ENCODE measurements at places on chromosomes 5 and 9. TPM values are rescaled to one million over a fixed set of nuclear protein-coding genes. Genes with fewer than 3 reads are reported as not detected.

Gene SLC25A2
- not detected for total RNA-seq

Gene SPATA31E1
- total RNA-seq = 0.09 TPM

Gene VDAC1
- total RNA-seq = 206 TPM

Gene SPATA6L
- 0.75 TPM for total RNA-seq

DNA sequence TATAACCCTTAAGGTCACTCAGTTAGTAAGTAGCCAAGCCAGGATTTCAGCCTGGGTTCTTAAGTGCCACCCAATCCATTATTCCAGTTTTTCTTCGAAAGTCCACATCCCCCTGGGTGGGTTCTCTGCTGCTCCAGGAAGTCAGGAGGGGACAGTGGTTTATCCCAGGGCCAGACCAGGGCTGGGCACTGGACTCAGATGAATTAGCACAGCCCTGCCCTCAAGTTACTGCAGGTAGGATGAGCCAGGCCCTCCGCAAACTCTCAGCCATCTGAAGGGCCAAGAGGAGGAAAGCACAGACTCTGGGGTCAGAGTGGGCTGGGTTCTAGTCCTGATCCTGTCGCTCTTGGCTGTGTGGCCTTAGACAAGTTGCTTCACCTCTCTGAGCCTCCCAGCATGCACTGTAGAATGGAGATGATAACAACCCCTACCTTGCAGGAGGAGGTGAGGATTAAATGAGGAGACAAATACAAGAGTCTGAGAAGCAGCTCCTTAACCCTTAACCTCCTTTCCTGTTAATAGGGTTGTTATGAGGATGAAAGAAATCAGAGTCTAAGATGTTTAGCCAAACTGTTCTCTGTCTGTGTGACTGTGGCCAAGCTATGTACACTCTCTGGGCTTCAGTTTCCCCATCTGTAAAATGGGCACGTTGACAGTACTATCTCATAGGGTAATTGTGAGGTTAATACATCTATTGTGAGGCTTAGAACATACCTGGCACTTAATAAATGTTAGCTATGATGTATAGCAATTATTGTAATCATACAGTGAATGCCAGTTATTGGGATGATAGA, 6.8 kb upstream of the NEURL1B start:
- H3K36me3 ChIP-seq = no peaks in the 10 kb centered on the region
- no peaks in the 10 kb centered on the region for H3K27me3 ChIP-seq
- H3K4me1 ChIP-seq = 0 out of 2 replicates have a peak, but pooled peaks cover 2% of the 10 kb centered on the region
- H3K27ac ChIP-seq = no peak overlapping the region

- no peak overlapping the region for H3K4me3 ChIP-seq
- peaks cover 16% of the 10 kb centered on the region for H3K4me1 ChIP-seq
- no peaks in the 10 kb centered on the region for H3K36me3 ChIP-seq
- H3K27me3 ChIP-seq = no peaks in the 10 kb centered on the region
- no peak overlapping the region for H3K27ac ChIP-seq
Observed at GRCh38 chr9:122339579-122339978, 31.2 kb upstream of the PTGS1 start.

DNA sequence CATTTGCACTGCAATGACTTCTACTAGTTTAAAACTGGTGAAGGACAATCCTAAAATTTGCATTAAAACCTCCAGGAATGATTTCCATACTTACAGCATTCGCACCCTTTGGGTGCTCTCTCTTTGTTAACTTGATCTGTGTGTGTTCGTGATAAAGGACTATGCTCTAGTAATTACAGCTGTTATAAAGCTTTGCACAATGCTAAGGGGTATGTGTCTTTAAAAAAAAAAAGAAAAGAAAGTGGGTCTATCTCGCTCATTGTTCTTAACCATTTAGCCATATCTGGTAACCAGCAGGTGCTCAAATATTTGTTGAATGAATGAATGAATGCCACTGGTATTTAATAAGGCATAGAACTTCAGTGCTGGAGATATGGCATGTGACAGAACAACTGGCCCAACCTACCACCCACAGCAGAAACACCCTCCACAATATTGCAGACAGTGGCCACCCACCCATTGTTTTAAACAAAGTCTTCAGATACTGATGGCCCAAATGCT, 8.7 kb downstream of the TRIM36 start:
- no peak overlapping the region for H3K4me3 ChIP-seq
- no peak for DNase-seq
- H3K36me3 ChIP-seq = peaks cover 46% of the 10 kb centered on the region
- H3K27me3 ChIP-seq = no peaks in the 10 kb centered on the region
- H3K4me1 ChIP-seq = no peaks in the 10 kb centered on the region

DNA sequence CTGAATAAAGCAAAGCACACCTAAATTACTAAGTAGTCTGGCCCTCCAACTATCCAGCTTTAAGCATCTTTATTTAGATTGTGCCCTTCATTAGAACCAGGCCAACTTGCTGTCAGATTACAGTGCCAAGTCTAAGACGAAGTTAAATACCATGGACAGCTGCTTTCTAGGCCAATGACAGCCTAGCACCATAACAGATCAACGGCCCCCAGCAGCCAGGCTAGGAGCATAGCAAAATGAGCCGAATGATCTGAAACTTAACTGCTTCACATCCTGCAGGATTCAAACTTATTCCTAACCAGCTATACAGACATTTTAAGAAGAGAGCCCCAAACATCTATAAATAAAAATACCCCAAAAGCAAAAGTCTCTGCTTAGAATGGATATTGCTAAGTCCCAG, 6.8 kb downstream of the SLC24A2 start:
- H3K4me1 ChIP-seq = peaks cover 5% of the 10 kb centered on the region
- DNase-seq = no peak
- H3K27ac ChIP-seq = no peak overlapping the region

GRCh38 chr9:129131300-129132145, 20.3 kb downstream of the PTPA start:
- H3K27ac ChIP-seq = no peak overlapping the region
- H3K36me3 ChIP-seq = peaks cover 68% of the 10 kb centered on the region
- no peaks in the 10 kb centered on the region for H3K27me3 ChIP-seq
- peak; percentile 87 for DNase-seq

DNA sequence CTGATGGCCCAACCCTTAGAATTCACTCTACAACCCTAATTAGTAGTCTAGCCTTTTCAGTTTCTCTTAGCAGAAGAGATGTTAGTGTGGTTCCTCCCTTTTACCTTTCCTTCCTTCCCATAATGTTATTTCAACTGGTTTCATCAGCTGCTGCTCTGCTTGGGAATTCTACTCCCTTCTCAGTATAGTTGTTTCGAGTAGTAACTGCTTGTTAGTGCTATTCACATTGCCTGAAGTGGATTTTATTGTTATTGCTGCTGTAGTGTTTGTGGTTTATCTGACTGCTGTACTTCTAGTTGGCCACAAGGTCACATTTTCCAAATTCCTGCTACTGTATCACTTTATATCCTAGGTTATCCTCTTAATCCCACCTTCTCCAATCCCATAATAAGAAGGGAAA, 29.7 kb downstream of the SMIM15 start:
- H3K27ac ChIP-seq = no peak overlapping the region
- no peak overlapping the region for H3K4me3 ChIP-seq
- no peaks in the 10 kb centered on the region for H3K36me3 ChIP-seq
- DNase-seq = no peak
- no peaks in the 10 kb centered on the region for H3K27me3 ChIP-seq
- H3K4me1 ChIP-seq = no peaks in the 10 kb centered on the region

- no peaks in the 10 kb centered on the region for H3K36me3 ChIP-seq
- no peak overlapping the region for H3K27ac ChIP-seq
- H3K4me1 ChIP-seq = no peaks in the 10 kb centered on the region
- no peak for DNase-seq
Observed at GRCh38 chr9:7899753-7900152, 100.2 kb upstream of the DMAC1 start.

DNA sequence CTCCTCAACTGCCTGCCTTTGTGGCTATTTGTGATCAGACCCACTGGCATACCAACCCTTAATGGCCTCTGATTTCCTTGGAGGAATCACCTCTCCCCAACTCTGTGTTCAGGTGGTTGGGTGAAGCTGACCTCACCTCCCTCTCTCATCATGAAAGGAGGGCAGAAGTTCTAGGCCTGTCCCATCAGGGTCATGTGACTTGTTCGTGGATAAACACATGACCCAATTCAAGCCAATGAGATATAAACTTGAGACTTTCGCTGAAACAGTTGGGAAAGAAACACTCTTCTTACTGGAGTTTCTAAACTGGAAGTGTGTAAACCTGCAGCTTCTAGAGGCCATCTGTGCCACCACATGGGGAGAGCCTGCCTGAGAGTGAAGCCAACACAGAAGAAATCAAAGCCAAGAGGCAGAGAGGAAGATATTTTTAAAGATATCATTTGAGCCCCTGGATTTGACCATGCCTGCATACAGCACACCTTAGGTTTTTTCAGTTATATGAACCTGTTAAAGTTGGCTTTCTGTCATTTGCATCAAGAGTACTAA, 5.8 kb downstream of the GABBR2 start:
- H3K27me3 ChIP-seq = peaks cover 19% of the 10 kb centered on the region
- DNase-seq = no peak
- H3K36me3 ChIP-seq = no peaks in the 10 kb centered on the region
- H3K4me1 ChIP-seq = no peaks in the 10 kb centered on the region
- H3K27ac ChIP-seq = no peak overlapping the region

- H3K4me3 ChIP-seq = no peak overlapping the region
- peaks cover 5% of the 10 kb centered on the region for H3K4me1 ChIP-seq
- H3K27ac ChIP-seq = no peak overlapping the region
- no peaks in the 10 kb centered on the region for H3K27me3 ChIP-seq
- DNase-seq = no peak
- peaks cover 2% of the 10 kb centered on the region for H3K36me3 ChIP-seq
Observed at GRCh38 chr5:91164424-91164823, 218.7 kb downstream of the ARRDC3 start.

Gene ITGA1
- total RNA-seq = 2.8 TPM

Gene SLC34A3
- not detected for total RNA-seq
